CD4-positive, alpha-beta T cell treated with Interleukin-2 at 100 ng/mL for 4 hours (primary cell): ENCODE measurements at places on chromosomes 1 and 21.

GRCh38 chr1:31872658-31873636, 57.1 kb upstream of the SPOCD1 start:
- peak; percentile 38 for DNase-seq

GRCh38 chr1:10691740-10692125, 104.7 kb downstream of the CASZ1 start:
- DNase-seq = no peak

DNA sequence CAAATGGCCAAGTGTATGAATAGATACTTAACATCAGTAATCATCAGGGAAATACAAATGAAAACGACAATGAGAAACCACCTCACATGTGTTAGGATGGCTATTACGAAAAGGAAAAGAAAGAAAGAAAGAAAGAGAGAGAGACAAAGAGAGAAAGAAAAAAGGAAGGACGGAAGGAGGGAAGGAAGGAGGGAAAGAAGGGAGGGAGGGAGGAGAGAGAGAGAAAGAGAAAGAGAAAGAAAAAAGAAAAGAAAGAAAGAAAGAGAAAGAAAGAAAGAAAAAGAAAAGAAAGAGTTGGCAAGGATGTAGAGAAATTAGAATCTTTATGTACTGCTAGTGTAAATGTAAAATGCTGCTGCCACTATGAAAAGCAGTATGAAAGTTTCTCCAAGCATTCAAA, 90.7 kb upstream of the DPT start:
- DNase-seq = no peak

- no peak for DNase-seq
Measured at GRCh38 chr21:33760641-33761440, 118.5 kb downstream of the ITSN1 start.

DNA sequence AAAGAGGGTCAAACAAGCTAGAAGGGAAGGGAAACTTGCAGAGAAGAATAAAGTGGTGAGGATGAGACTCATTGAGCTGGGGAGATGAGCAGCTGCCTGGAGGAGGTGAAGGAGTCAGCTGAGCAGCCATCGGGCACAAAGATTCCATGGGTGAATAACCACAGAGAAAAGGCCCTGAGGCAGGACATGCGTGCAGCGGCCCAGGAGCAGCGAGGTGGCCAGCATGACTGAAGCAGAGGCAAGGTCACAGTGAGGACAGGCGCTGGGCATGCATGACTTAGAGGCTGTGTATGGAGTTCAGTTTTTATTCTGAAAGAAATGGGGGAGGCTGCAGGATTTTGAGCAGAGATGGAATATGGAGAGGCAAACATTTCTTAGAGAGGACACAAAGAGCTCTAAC, 24.9 kb downstream of the OLFML2B start:
- DNase-seq = no peak

- no peak for DNase-seq
Measured at GRCh38 chr21:46556802-46557201, 48.1 kb downstream of the S100B start.

DNA sequence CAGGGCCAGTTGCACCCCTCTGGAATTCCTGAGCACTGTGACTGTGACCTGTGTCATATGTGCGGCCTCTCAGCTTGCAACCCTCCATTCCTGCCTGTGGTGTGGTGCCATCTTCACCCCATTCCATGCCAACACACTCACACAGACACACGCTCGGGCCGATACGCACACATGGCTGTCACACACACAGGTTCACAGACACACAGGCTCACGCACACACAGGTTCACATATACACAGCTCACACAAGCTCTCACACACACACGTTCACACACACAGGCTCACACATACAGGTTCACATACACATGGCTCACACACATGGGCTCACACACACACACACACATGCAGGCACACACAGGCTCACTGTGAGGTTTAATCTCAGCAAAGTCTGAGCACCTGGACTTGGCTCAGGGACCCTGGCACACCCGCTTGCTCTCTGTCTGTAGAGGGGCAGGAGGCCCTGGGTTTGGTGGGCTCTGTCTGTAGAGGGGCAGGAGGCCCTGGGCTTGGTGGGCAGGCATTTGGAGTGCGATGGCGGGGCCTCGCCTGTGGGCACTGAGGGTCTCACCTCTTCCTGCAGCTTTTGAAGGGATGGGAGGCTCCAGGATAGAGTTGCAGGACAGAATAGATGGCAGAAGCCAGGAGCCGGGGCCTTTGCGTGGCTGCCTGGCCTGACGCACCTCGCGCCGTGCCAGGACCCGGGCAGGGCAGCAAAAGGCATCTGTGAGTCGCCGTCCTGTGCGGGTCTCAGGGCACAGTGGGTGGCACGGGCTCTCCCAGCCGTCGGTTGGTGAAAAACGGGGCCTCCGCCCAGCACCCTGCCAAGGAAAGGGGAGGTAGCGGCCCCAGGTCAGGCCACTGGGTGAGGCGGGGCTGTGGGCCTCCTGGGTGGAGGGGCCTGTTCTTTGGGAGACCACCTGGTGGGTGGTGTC, 17.1 kb downstream of the COL18A1 start:
- no peak for DNase-seq

DNA sequence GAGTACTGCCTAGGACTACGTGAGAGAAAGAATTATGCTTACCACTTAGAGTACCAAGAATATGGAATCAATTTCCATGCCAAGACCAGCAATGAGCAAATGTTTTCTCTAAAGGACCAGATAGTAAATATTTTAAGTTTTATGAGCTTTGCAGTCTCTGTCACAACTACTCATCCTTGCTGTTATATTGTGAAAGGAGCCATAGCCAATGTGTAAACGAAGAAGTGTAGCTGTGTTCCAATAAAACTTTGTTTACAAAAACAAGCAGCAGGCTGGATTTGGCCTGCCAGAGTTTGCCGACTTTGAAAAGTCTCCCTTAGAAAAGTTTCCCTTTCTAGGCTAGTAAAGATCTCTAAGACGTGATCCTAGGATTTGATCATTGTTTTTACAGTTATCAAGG, 128.8 kb downstream of the PDE4B start:
- DNase-seq = no peak

DNA sequence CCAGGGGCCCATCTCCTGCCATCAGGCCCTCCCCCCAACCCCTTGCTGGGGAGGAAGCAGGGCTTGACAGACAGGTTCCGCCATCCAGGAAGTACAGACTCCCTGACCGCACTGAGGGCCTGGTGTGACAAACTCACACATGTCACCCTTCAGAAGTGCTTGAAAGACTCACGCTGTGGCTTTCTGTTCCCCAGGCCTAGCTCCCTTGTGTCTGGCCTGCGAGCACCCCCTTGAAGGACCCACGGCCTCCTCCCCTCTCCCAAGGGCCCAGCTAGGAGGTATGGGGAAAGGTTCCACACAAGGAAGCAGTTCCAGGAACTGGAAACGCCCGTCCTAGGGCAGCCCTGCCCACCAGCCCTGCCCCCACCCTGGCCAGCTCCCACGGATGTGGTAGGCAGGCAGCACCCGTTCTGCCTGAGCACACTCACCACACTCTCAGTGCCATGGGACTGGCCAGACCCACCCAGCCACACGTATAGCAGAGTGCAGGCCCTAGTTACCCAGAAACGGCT, 26.7 kb downstream of the SLC2A1 start:
- peak; percentile 85 for DNase-seq

DNA sequence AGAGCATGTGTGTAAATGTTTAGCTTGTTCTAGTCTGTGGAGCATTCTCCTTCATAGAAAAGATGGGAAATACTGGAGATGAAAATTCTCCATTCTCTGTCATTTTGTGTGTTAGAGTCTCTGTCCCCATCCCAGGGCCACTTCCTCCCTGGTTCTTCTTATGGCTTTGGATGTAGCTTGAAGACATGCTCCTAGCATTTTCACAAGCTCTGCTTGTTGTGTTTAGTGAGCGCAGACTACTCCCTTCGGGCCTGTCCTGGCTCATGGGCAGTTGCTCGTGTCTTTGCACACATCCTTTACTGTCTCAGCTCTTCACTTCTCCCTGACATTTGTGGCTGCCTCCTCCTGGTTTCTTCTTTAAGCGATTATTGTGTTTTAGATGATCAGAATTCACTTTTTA, 30.4 kb downstream of the MAPKAPK2 start:
- DNase-seq = no peak

GRCh38 chr1:32179193-32179442, 357 bp upstream of the TXLNA start:
- no peak for DNase-seq

DNA sequence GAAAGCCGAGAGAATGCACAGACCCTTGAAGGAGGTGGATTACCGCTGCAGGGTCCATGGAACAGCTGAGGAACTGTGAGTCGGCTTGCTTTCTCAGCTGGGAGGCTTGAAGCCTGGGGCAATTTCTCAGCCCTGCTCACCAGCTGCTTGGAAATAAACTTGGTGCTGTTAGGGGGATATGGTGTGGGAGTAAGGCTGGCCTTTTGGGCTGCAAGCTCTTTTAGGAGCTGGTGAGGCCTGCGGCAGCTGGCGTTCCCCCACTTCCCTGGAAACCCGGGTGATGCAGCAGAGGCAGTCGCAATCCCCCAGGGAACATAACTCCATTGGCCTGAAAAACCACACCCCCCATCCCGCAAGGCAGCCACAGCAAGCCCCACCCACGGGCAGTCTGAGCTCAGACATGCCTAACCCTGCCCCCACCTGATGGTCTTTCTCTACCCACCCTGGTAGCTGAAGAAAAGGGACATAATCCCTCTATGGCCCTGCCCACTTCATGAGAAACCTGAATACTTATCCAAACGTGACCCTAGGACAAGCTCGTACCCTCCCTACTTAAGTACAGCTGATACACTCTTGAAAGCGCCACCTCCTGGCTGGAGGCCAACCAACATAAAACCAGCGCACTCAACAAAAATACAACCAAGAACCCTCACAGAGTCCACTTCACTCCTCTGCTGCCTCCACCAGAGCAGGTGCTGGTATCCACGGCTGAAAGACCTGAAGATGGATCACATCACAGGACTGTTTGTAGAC, 1995.8 kb downstream of the NCAM2 start:
- no peak for DNase-seq

- DNase-seq = no peak
Measured at GRCh38 chr1:9246215-9246614, 11.6 kb downstream of the H6PD start.

DNA sequence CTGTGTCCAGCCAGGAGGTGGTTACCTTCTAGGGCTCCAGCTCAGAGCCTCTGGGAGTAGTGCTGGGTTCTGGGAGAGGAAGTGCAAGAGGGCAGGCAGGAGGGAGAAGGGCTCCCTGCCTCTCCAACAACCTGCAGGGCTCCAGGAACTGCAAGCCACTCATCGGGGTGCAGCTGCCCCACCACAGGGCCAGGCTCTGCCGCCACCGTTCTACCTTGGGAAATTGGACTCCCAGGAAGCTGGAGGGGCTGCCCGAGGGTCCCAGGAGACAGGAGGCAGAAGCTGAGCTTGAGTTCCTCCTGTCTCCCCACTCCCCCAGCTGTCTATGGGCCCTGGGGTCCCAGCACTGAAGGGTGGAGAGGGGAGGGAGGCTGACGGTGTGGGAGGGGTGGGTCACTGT, 7.4 kb upstream of the PRDM16 start:
- no peak for DNase-seq

GRCh38 chr1:155195201-155196102, 12.2 kb downstream of the THBS3 start:
- no peak for DNase-seq

DNA sequence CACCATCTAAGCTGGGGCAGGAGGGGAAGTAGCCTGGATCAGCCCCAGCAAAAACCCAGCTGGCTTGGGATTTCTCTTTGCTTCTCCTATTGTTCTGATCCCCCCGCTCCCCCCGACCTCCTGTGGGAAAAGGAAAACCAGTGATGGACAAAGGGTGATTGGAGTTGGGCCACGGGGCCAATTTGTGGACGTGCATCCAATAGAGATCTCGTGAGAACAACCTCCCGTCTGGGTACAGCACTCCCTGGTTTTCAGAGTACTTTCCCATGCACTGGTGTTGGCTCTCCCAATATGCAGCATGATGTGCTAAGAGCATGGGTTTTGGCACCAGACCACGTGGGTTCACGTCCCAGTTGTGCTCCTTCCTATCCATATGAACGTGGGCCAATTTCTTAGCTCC, 9.0 kb downstream of the BLACAT1 start:
- DNase-seq = no peak

DNA sequence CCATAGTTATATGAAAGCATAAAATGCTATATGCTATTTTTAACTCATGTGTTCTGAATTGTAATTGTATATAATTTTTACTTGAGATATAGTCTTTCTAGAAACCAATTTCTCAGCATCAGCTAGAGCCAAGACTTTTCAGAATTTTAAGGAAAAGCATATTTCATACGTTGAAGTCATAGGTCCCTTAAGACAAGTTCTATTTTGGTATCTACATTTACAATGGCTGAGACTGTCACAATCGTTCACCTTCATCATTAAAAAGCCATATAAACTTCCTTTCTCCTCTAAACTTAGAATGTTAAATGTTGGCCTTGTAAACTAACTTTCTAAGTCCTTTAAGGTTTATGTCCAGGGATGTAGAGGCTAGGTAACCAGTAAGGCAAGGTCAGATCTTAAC, 104.1 kb downstream of the LRRC40 start:
- no peak for DNase-seq

DNA sequence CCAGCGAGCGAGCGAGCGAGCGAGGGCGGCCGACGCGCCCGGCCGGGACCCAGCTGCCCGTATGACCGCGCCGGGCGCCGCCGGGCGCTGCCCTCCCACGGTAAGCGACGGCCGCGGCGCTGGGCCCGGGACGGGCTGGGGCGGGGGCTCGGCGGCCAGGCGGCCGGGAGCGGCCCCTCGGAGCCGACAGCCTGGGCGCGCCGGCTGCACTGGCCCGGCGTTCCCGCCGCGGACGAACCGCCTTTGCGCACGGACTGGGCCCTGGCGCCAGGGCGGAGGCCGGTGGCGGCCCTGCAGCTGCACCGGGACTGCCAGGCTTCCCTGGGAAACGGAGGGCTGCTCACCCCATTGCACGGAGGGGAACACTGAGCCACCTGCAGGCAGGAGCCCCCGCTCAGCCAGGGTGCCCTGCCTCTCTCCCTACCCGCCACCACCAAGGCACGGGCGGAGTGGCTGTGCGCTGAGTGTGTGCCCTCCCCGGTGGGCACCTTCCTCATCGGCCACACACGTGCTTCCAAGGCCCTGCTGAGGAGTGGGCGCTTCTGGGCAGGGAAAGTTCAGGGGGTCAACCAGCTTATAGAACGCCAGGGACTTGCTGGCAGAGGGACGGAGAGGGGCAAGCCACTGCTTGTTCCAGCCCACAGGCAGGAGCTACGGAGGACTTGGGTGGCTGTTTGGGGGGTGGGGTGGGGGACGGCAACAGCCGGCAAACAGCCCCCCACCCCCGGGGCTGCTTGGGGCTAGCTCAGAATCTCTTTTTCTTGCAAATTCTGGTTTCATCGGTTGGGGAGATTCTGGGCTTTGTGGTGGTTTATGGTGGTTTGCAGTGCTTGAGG, 532 bp downstream of the CSF1 start:
- DNase-seq = peak; percentile 14

GRCh38 chr1:207962716-207963426, 51.9 kb upstream of the CD34 start:
- DNase-seq = no peak
